NCI-H2081 treated with DMSO at 0.1 percent for 48 hours (cell line): ENCODE measurements at places on chromosomes 11 and 22.

DNA sequence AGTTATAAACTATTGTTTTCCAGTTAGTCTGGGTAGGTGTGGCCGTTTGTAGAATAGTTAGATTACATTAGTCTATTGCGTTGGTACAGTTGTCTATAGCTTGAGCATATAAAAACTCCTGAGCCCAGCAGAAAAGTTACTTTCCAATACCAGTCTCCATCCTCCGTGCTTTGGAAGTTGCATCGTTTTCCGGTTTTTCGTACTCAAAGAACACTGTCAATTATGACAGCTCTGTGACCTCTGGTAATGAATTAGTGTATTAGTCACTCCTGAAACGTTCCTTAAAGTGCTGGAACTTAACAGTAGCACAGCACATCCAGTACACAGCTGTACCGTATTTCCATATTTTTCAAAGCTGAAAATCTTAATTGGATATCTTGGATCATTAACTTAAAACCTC is 808 bp upstream of the MSANTD2 start:
- no peak for DNase-seq

DNA sequence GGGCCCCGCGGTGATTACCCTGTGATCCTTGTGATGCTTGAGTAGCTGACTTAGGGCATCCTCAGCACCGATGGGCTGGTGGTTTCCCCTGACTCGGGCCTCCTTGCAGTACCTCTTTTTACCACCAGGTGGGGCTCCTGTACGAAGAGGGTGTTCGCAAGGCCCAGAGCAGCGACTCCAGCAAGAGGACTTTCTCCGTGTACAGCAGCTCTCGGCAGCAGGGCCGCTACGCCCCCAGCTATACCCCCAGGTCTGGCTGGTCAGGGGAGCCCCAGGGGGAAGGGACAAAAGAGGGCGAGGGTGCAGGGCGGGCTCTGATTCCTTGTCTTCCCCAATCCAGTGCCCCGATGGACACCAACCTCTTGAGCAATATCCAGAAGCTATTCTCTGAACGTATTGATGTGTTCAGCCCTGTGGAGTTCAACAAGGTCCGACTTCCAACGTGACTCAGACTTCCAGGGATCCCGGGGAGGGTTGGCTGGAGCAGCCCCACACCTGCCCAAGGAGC is 1.3 kb upstream of the TM7SF2 start:
- peak; percentile 8 for DNase-seq

DNA sequence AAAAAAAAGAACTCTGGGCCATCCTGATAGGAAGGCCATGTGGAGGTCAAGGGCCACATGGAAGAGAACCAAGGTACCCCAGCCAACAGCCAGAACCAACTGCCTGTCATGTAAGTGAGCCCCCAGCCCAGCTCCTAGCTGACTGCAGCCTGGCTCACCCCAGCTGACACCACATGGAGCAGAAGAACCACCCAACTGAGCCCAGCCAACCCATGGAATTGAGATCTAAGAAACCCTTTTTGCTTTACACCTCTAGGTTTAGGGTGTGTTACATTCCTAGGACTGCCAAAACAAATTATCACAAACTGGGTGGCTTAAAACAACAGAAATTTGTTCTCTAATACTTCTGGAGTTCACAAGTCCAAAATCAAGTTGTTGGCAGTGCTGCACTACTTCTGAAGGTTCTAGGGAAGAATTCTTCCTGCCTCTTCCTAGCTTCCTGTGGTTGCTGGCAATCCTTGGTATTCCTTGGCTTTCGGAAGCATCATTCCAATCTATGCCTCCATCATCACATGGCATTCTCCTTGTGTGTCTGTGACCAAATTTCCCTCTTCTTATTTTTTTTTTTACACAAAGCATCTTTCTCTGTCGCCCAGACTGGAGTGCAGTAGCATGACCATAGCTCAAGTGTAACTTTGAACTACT is 4.4 kb downstream of the C11orf86 start:
- no peak for DNase-seq

GRCh38 chr22:41870786-41871185 is 37.9 kb downstream of the SREBF2 start:
- no peak for DNase-seq

GRCh38 chr11:105297463-105297862 is 157.9 kb upstream of the CARD18 start:
- no peak for DNase-seq

DNA sequence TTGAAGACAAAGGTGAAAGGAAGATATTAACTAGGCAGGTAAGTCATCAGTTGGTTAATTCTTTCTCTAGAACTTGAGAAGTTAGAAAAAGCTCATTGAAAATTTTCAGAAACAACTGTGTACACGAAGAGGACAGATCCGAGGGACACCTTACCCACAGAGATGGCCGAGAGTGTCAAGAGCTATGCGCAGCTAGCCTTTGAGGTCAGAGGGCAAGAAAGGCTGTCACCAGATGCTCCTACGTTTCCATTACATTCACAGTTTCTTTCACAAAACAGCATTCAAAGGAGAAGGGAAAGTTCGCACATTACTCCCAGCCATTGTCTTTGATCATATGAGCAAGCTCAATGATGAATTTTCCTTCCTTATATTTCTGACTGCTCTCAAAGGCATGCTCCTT is 34.8 kb downstream of the YPEL1 start:
- no peak for DNase-seq

DNA sequence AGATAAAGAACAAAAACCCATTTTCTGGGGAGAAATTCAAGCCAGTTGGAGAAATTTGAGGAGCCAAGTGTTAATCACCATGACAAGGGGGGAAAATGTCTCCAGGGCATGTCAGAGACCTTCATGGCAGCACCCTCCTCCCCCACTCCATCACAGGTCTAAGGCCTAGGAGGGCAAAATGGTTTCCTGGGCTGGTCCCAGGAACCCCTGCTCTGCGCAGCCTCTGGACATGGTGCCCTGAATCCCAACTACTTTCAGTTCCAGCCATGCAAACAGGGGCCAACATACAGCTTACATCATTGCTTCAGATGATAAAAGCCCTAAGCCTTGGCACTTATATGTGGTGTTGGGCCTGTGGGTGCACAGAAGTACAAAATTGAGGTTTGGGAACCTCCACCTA is 167.5 kb downstream of the LUZP2 start:
- DNase-seq = no peak

- no peak for DNase-seq
Observed at GRCh38 chr11:104705490-104706190, 192.6 kb downstream of the CASP12 start.

- DNase-seq = no peak
Observed at GRCh38 chr22:46453006-46453828, 84.2 kb downstream of the CELSR1 start.

DNA sequence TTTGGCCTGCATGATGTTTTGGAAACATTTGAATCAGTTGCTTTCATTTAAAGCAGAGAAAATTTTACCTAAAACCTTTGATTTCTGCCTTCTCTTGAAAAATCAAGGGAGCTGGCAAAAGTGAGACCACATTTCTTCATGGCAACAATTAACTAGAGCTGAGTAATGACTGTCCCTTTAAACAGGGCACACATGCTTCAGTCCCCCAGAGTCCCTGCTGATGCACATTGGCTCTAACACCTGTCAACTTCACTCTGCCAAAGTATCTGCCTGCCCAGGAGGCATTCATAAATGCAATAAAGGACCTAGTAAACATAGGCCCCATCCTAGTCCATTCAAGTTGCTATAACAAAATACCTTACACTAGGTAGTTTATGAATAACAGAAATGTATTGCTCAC is 87.1 kb upstream of the LDLRAD3 start:
- no peak for DNase-seq
